ENCODE measurements at places on chromosomes 16 and 17. TPM values are rescaled to one million over a fixed set of nuclear protein-coding genes. Genes with fewer than 3 reads are reported as not detected.

ATP2A3 gene
- 28.7 TPM for total RNA-seq

PLEKHM1 gene
- 67.6 TPM for total RNA-seq

TNFRSF13B gene
- not detected for total RNA-seq

AATK gene
- 14.2 TPM for total RNA-seq

CCL16 gene
- 1.9 TPM for total RNA-seq

TADA2A gene
- total RNA-seq: 25.6 TPM

GRCh38 chr16:48231727-48232492 is 12.2 kb upstream of the LONP2 start:
- H3K4me1 ChIP-seq: no peaks in the 10 kb centered on the region
- no peak for DNase-seq
- no peak overlapping the region for H3K27ac ChIP-seq
- H3K4me3 ChIP-seq: no peak overlapping the region
- H3K36me3 ChIP-seq: no peaks in the 10 kb centered on the region

DNA sequence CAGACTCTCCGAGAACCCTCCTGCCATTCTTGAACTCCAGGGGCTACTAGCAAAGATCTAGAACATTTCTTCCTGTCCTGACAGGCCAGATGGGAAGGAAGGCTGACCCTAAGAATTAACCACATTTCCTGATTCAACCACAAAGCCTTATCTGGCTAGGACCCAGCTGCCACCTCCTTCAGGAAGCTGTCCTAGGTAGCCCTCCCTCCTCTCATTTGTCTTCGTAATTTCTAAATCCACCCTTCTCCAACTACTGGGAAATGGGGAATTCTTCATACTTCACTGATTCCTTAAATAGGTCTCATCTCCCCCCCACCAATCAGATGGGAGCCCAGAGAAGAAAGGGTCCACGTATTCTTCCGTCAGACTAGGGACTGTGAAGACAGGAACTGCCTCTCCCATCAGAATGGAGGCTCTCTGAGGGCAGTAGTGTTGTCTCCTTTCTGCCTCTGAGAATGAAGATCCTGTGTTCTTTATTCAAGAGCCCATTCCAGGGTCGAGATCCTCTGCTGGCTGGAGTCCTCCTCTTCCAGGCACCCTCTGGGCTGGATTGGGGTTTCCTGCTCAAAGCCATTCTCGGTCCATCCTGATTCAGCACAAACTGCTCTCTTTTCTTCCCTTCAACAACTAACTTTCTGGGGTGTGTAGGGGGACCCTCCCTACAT is 2.1 kb downstream of the SAMD14 start:
- H3K36me3 ChIP-seq: no peaks in the 10 kb centered on the region
- no peaks in the 10 kb centered on the region for H3K4me1 ChIP-seq
- no peak for DNase-seq
- H3K27ac ChIP-seq: no peak overlapping the region

DNA sequence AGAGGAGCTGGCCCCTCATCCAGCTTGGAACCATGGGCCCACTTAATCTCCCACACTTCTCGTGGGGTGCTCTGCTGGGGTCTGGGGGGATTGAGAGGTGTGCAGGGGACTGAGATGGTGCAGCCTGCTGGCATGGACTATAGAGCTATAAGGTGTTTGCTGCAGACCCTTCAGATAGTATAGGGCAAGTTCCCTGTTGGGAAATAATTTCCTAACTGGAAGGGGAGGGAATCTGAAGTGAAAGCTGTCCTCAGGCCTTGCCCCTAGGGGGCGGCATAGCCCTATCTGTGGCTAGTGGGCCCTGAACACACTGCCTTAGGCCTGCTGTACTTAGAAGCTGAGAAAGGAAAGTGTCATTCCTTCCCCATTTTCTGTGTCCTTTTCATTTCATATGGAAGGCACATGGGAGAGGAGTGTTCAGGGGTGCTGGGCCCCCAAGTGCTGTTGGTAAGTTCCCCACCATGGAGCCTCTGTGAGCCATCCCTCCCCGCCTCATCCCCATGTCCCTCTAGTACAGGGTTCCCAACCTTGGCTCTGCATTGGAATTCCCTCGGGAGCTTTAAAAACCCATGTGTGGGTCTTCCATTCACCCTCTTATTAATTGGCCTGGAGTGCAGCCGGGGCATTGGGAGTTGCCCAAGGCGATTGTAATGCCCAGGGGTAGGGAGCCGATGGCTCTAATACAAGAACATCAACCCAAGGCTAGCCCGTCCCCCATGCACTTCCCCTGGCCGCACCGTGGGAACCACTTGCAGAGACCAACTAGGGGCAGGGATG is 19.7 kb downstream of the GOSR2 start:
- peak; percentile 75 for DNase-seq
- H3K4me1 ChIP-seq: no peaks in the 10 kb centered on the region
- no peaks in the 10 kb centered on the region for H3K27me3 ChIP-seq

DNA sequence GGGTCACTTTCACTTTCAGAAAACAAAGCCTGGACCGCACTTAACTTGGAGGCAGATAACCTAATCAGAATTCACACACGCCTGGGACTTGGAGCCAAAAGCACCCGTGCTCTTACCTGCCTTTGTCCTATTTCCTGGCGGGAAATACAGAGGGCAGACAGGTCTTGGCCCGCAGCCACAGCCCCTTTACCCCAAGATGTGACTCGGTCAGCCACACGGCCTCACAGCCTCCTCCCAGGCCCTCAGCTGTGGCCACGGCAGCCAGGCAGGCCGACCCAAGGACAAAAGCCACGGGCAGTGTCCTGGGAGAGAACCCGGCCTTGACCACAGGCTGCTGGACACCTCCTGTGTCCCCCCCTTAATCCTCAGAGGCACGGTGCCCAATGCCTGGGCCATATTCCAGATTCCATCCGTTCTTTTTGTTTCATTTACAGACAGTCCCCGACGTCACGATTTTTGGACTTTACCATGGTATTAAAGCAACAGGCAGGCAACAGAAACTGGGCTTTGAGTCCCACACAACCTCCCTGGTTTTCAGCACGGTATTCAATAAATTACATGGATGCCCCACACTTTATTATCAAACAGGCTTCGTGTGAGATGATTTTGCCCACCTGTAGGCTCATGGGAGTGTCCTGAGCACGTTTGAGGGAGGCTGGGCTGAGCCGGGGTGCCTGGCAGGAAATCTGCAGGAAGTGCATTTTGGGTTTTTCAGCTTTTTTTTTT is 30.1 kb upstream of the GAA start:
- no peaks in the 10 kb centered on the region for H3K4me1 ChIP-seq
- no peaks in the 10 kb centered on the region for H3K27me3 ChIP-seq
- H3K27ac ChIP-seq: peak overlapping the region; percentile 55
- peak; percentile 86 for DNase-seq

DNA sequence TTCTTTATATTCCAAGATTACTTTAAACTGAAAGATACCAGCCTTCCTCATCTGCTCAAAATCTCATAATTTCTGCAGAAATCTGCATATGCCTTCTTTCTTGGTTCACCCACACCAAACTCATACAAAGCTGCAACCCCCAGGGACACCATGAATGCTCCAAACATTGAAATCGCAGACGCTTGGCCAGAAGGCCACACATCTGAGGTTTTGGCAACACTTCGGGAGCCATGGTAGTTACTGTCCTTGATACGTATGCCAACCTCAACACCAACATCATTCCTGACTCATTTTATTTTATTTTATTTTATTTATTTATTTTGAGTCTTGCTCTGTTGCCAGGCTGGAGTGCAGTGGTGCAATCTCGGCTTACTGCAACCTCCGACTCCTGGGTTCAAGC is 11.8 kb downstream of the GSPT1 start:
- H3K27ac ChIP-seq: no peak overlapping the region
- no peaks in the 10 kb centered on the region for H3K27me3 ChIP-seq
- no peak overlapping the region for H3K4me3 ChIP-seq
- H3K36me3 ChIP-seq: no peaks in the 10 kb centered on the region
- H3K4me1 ChIP-seq: peaks cover 3% of the 10 kb centered on the region

DNA sequence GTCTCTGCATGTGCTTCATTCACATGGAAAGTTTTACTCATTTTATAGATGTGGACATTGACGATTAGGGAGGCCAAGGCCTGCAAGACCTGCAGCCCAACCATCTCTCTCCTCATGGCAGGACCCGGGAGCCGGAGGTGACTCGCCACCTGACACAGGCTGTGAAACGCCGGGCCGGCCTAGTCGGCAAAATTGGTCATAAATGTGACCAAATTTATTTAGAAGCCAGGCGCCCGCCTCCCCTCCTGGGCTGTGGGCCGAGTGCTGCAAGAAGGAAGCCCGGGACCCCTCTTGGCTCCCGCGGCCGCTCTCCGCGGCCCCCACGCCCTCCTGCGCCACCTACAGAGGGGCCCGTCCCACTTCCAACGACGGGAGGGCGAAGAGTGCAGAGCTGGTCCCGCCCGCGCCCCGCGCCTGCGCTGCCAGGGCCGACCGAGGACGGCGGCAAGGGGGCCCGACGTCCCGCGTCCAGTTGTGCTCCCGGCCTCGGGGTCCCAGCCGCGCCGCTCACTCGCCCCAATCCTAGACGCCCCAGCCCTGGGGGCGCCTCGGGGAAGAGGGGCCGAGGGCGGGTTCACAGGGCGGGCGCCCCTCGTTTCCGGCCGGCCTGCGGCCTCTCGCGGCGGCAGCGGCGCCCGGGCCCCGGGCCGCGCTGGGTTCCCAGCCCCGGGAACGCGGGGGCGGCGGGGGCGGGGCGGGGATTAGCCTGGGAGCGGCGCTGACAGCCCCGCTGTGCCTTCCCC is 47.5 kb downstream of the WNT3 start:
- no peaks in the 10 kb centered on the region for H3K36me3 ChIP-seq
- no peaks in the 10 kb centered on the region for H3K4me1 ChIP-seq
- H3K27ac ChIP-seq: no peak overlapping the region
- H3K4me3 ChIP-seq: peak overlapping the region; percentile 68

GRCh38 chr17:64125937-64126336 is 4.0 kb downstream of the ERN1 start:
- no peaks in the 10 kb centered on the region for H3K27me3 ChIP-seq
- no peaks in the 10 kb centered on the region for H3K4me1 ChIP-seq
- H3K36me3 ChIP-seq: no peaks in the 10 kb centered on the region
- no peak overlapping the region for H3K27ac ChIP-seq
- no peak overlapping the region for H3K4me3 ChIP-seq

DNA sequence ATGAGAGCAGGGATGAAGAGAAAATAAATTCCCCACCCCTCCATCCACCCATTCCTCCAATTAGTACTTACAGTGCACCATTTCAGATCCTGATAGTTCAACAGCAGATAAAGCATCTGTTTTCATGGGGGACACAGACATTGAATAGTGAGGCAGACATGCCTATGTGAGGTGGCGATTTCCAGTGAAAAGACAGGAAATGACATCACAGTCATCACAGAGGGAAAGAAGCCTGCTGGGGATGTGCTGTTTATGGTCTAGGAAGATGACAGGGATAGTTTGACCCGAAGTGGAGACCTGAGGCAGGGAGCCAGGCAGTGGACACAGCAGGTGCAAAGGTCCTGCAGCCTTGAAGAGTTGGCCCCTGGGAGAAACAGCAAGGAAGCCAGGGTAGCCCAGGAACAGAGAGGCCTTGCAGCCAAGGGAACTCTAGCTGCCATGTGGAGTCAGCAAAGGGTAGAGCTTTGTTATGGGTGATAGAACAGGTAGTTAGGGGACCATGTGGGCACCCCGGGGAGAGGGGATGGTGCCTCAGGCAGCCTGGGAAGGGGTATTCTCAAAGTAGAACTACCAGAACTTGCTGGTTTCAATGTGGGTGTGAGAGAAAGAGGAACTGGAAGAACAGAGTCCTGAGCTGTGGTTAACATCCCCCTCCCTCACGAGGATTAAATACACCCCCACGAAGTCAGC is 256.6 kb downstream of the CPPED1 start:
- no peak overlapping the region for H3K4me3 ChIP-seq
- no peaks in the 10 kb centered on the region for H3K4me1 ChIP-seq
- no peak for DNase-seq
- H3K36me3 ChIP-seq: no peaks in the 10 kb centered on the region
- H3K27ac ChIP-seq: no peak overlapping the region
- H3K27me3 ChIP-seq: no peaks in the 10 kb centered on the region

DNA sequence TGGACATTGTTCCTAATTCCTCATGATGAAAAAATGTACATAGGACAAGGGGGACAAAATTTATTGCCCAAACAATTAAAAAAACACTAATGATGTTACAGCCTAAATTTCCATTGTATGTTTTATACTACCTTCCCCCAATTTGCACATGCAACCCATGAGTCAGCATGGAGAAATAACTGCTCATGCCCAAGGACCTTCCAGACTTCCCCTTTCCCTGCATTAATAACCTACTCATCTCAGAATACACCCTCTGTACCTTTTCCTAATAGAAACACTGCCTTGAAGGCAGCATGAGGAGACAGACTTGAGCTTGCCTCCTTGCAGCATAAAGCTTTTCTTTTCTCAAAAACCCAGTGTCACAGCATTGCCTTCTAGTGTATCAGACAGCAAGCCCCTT is 2402.8 kb downstream of the TP53TG3F start:
- H3K27ac ChIP-seq: no peak overlapping the region
- no peak for DNase-seq
- H3K36me3 ChIP-seq: no peaks in the 10 kb centered on the region
- H3K4me3 ChIP-seq: no peak overlapping the region

DNA sequence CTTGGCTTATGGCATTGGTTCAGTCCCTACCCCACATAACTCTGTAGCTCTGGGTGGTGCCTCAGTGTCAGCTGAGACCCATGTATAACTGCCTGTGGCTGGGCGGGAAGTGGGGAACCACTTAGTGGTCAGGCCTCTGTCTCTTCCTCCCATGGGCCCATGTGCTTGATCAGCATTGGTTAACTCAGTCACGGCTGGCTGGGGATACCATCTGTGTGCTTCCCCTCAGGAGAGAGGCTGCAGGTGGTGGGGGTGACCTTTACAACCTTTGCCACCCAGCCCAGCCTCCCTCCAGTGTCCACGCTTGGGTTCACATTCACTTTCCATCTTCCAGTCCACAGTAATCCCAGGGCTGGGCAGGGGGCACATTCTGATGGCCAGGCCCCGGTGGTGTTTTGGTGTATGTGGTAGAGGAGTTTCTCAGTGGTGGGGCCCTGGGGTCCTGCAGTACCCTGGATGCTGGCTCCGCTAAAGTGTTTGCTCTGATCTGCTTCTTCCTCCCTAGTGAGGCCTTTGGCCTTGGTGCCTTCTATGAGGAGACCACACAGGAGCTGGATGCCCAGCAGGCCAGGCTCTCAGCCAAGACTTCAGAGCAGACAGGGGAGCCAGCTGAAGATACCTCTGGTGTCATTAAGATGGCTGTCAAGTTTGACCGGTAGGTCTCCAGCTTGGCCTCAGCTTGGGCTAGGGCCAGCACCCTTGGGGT is 10.2 kb upstream of the NFATC3 start:
- no peak overlapping the region for H3K4me3 ChIP-seq
- H3K36me3 ChIP-seq: no peaks in the 10 kb centered on the region
- no peak overlapping the region for H3K27ac ChIP-seq
- H3K27me3 ChIP-seq: no peaks in the 10 kb centered on the region
- DNase-seq: no peak

- H3K27me3 ChIP-seq: no peaks in the 10 kb centered on the region
- no peaks in the 10 kb centered on the region for H3K4me1 ChIP-seq
- DNase-seq: no peak
- H3K4me3 ChIP-seq: no peak overlapping the region
- H3K36me3 ChIP-seq: no peaks in the 10 kb centered on the region
Measured at GRCh38 chr17:9612006-9612405, 33.3 kb upstream of the USP43 start.

All from aorta (tissue), 5 donors.